Amniotic stem cell (primary cell): ENCODE measurements at places on chromosomes 12 and 14.
A peak's percentile ranks its signal among the peaks of the same experiment; 100 is the strongest.

- DNase-seq = no peak
Measured at GRCh38 chr14:30195941-30196340, 268.3 kb upstream of the PRKD1 start.

DNA sequence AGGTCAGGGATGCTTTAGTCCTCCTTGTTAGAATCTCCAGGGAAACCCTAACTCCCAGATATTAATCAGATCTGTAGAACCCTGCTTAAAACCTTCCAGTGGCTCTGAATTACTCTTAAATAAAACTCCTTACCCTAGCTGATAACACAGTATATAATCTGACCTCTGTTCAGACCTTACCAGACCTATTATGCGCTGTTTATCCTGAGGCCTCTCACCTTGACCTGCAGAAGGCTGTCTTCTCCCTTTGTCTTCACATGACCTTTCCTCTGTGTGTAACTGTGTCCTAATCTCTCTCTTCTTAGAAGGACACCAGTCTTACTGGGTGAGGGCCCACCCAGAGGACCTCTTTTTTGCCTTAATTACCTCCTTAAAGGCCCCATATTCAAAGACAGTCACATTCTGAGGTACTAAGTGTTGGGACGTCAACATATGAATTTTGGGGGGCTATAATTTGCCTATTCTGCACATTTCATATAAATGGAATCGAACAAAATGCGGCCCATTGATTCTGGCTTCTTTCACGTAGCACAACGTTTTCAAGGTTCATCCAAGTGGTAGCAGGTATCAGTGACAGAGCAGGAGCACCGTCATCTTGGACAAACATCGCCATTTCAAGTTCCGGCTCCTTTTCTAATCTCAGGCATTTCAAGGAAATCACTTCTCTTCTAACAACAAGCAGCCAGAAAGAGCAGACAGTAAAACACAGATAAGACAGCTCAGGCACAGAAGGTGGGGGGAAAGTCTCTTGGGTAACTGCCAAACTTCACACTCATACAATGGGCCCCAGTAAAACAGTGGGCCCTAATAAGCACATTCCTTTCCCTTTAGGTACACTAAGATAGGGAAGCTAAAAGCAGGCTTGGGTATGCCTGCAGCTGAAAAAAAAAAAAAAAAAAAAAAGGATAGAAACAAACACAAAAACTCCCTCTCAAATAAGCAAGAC is 200.2 kb upstream of the NUDT4 start:
- no peak for DNase-seq

- DNase-seq = no peak
Measured at GRCh38 chr14:90194706-90195105, 61.6 kb upstream of the PSMC1 start.

DNA sequence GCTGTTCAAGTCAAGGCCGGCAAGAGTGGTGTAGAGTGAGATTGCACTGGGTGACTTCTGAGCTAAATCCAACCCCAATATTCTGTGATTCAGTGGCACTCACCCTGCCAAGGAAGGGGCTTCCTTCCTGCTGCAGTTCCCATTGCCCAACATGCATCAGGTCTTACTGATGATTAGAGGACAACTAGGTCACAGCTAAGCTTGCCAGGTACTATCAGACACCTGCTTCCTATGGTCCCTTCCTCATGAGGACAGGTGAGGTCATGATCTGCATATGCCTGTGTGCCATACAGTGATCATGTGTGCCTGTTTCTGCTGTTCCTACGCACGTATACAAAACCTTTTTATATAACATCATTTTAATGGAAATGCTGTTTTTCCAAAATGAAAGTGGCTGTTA is 1.7 kb upstream of the CTDSP2 start:
- no peak for DNase-seq

GRCh38 chr12:58416236-58416635 is 474.9 kb downstream of the ATP23 start:
- DNase-seq = peak; percentile 26

GRCh38 chr14:93546642-93547041 is 115.9 kb downstream of the UNC79 start:
- no peak for DNase-seq

DNA sequence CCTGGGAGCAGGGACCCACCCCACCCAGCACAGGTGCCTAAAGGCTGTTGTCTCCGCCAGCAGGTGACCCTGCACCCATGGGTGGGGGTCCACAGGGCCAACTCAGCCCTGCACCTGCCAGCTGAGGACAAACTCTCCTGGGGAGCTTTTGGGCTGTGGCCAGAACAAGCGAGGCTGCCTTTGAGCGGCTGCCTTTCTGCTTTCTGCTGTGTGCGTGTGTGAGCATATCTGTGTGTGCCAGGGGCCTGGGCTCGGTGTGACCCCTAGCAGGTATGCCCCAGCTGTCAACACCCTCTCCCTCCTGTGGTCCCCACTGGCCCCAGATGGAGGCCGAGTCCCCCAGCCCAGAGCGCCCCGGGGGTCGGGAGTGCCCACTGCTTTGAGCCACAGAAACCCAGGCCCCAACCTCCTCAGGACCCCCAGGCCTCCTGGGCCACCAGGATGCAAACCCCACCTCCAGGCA is 25.9 kb upstream of the GPR132 start:
- no peak for DNase-seq

GRCh38 chr14:79586989-79587598 is 624.2 kb downstream of the DIO2 start:
- DNase-seq = no peak

GRCh38 chr12:68831272-68831671 is 23.3 kb downstream of the MDM2 start:
- no peak for DNase-seq

DNA sequence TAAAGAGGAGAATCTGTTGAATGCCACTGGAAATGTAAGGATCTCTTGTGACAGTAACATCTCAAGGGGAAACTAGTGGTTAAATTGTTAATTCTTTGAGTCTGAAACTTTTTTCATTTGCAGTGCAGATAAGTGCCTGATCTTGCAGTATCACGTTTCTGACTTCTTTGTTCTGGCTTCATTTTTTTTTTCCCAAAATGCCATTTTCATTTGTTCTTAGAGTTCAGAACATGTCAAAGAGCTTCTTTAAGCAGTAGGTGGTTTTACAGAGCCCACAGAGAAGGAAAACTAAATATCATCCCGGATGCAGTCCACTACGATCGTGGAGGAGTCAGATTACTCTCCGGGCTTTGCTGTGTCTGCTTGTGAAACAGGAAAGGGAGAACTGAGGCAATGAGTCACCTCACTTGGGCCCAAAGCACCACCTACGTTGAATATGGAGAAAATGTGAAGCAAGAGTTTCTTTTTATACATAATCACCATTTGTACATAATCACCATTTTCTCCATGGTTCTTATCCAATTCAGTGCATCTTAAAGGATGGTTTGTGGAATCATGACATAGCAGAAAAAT is 43.9 kb downstream of the HMGA2 start:
- DNase-seq = peak; percentile 57

DNA sequence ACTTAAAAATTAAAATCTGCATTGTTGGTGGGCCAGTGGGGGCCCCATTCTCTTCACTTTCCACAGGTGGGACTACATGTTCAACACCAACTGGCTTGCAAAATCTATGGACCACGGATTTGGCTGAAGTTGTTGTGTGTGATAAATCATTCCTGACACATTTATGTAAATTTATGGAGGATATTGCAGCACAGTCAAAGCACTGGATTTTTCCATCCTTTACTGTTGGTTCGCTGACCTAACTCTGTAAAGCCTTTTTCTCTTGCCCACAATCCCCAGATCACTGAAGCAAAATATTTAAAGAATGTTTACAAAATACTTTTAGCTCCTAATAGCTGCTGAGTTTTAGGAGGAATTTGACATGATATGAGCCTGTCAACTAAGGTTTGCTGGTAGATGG is 219.7 kb upstream of the PRICKLE1 start:
- no peak for DNase-seq

DNA sequence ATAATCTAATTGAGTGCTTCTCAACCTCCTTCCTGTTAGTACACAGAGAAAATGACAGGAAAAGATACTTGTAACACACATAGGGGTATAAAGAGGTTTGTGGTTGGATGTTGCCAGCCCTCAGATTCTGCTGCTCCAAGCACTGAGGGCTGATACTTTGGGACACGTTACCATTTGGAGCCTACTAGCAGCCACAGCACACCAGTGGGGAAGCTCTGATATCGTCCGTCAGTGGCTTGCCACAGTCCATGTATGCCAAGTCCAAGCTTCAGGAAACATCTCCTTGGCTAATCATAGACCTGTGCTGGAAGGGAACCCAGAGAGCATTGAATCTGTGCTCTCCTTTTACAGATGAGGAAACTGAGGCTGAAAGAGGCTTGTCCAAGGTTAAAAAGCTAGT is 22.3 kb downstream of the B4GALNT3 start:
- no peak for DNase-seq

GRCh38 chr12:1297639-1298175 is 296.7 kb downstream of the FBXL14 start:
- no peak for DNase-seq

GRCh38 chr12:96425321-96425720 is 25.1 kb upstream of the CDK17 start:
- no peak for DNase-seq

DNA sequence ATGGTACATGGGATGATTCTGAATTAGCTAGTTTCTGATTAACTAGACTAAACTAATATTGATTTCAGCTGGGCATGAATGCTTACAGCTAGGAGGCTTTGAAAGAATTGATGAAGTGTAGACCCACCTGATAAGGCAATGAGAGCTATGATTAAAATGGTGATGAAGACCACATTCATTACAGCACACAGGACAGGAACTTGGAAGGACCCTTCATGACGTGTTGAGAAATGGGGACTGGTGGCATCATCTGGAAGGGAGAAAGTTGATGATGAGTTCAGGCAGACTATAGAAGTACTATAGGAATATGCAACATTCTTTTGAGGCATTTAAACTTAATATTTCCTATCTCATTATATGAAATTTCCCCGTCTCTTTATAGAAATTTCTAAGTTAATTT is 4.5 kb downstream of the CD69 start:
- DNase-seq = no peak

DNA sequence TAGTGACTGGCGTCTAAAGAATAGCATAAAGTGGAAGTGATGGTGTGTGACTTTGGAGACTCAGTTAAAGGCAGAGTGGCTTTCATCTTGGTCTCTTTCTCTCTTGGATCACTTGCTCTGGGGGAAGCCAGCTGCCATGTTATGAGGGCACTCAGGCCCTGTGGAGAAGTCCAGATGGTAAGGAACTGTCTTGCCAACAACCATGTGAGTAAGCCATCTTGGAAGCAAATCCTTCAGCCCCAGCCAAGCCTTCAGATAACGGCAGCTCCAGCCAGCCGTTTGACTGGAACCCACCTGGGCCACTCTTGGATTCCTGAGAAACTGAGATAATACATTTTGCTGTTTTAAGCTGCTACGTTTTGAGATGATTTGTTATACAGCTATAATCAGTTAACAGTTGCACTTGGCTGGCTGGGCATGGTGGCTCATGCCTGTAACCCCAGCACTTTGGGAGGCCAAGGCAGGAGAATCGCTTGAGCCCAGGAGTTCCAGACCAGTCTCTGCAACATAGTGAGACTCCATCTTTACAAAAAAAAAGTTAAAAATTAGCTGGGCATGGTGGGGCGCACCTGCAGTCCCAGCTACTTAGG is 7.7 kb upstream of the LRRC23 start:
- DNase-seq = no peak

GRCh38 chr12:78062786-78063185 is 232.1 kb downstream of the NAV3 start:
- DNase-seq = no peak

- DNase-seq = no peak
Measured at GRCh38 chr12:104411826-104412641, 44.7 kb upstream of the CHST11 start.

GRCh38 chr14:76955575-76956315 is 72.8 kb downstream of the IRF2BPL start:
- DNase-seq = no peak

GRCh38 chr12:26339976-26340375 is 144.6 kb downstream of the SSPN start:
- no peak for DNase-seq

GRCh38 chr14:70827347-70827746 is 18.0 kb upstream of the MAP3K9 start:
- DNase-seq = no peak

- no peak for DNase-seq
Measured at GRCh38 chr12:40253936-40254335, 29.1 kb downstream of the LRRK2 start.

DNA sequence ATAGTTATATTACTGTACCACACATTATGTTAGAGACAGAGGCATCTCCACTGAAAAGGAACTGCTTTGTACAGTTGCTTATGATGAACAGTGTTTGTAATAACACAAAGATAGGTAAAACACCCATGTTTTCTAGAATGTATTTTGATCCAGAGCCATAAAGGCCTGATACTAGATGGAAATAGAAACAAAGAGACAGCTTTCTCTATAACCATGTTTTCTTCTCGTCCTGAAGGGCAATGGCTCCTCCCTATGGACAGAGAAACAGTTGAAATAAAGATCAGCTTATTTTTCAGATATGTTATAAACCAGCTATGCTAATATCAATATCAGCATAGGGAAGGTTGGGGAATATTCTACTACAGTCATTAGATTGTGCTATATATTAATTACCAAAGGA is 109.2 kb downstream of the ATXN7L3B start:
- DNase-seq = no peak

DNA sequence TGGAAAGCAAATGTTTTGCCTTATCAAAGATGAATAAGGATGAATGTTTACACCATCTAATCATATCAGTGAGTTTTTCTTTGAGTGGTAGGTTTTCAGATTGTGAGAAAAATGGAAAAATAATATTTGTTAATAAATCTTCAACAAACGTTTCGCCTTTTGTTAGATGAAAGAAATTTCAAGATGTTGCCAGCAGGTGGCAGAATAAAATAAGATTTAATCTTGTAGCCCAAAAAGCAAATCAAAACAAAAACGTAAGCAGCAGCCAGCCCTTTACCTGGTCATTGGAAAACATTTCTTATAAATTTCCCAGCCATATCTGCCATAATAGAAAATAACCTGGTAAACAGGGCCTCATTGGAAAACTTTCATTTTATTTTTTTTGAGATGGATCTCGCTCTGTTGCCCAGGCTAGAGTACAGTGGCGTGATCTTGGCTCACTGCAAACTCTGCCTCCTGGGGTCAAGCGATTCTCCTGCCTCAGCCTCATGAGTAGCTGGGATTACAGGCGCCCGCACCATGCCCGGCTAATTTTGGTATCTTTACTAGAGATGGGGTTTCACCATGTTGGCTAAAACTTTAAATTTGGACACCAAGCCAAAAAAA is 15.4 kb upstream of the TMEM120B start:
- DNase-seq = peak; percentile 44

DNA sequence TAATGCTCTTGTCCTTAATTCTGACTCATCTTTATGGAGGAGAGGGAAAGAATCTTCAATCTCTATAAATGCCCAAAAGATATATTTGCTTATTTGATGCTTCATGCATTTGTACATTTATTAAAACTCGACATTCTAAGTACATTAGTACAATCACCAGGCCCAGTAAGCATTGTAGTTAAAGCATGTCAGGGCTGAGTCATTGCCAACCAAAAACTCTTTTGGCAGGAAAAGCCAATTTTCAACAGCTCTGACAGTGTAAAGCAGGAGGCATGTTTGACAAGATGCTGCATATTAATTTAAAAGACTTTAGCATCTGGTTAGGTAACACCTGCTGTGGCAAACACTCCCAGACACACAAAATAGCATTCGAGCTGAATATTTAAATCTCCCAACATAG is 290.9 kb downstream of the PPFIA2 start:
- DNase-seq = no peak

GRCh38 chr12:7219599-7220243 is 30.2 kb downstream of the PEX5 start:
- peak; percentile 50 for DNase-seq
